ENCODE measurements at places on chromosomes 7 and 10.

DNA sequence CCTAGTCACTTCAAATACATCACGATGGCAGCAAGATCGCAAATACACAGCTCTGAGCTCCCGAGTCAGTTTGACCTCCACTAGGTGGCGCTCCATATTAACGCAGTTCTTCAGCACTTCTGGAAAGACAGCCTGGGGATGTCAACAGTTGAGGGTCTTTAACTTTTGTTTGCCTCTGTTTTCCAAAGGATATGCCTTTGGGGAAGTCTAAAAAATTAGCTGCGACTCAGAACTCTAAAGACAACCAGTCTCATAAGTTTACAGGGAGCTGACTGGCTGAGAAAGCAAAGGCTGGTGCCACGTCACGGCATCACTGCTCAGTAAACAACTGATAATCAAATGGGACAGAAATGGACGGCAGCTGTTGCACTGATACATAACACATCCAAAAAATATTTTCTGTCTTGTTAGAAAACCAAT lies 458.8 kb downstream of the SORCS1 start:
- peak; percentile 81 for DNase-seq

GRCh38 chr10:12348294-12348869 lies 965 bp upstream of the CAMK1D start:
- DNase-seq: no peak

DNA sequence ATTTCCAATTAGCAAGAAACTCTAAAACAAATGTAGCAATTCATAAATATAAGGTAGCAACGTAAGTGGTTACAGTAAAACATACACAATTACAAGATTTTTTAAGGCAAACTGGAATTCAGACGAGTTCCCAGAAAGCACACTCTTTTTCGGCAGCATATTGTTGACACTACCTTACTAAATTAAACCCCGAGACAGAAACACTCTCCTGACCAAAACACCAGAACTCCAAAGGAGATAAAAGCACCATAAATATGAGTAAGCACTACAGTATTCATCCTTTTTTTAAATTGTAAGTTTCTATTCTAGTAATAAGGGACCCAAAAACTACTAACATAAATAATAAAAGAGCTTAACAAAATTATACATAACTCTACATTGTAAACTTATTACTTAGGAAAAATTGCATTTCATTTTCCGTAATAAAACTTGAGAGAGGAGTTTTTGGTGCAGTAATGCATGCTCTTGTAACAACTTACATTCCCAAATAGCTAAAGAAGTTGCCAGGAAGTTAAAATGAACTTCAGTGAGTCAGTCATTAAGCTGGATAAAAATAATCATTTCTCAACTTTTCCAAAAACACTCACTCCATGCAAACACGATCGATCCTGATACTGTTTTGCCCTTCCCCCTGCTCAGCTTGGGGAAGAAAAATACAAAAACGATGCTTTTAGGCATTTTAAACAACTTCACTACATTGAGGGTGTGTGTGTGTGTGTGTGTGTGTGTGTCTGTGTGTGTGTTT lies 2.0 kb downstream of the PIP4K2A start:
- no peak for DNase-seq

GRCh38 chr10:13668126-13668525 lies 81.4 kb downstream of the PRPF18 start:
- DNase-seq: no peak

- DNase-seq: no peak
These were observed 1.8 kb downstream of the WDR37 start for GRCh38 chr10:1058017-1058416.

GRCh38 chr10:28722065-28722803 lies 44.9 kb downstream of the BAMBI start:
- no peak for DNase-seq

GRCh38 chr7:71613313-71613712 lies 481.4 kb downstream of the GALNT17 start:
- no peak for DNase-seq
